ENCODE measurements at places on chromosomes 11 and 22.

DNA sequence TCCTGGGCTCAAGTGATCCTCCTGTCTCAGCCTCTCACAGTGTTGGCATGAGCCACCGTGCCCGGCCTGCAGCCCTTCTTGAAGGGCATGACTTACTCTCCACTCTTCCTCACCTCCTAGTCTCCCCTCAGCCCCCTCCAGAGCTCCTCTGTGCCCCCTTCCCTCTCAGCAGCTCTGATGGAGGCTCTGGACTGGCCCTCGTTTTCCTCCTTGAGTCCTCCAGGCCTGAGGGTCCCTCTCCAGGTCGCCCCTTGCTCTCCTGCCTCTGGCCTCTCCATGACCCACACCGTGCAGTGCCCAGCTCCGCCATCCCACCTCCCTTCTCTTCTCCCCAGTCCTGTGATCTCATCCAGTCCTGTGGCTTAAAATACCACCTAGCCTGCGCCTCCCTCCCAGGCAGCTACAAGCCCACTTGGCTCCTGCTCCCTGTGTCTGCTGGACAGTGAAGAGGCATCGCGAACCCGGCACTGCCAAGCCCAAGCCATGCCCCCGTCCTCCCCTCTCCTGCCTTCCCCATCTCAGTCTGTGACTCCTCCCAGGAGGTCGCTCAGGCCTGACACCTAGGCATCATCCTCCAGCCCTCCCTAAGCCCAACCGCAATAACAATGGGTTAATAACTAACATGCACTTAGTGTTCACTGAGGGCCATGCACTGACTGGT lies 11.9 kb downstream of the KCNJ4 start:
- DNase-seq, result no peak
- H3K4me1 ChIP-seq, result no peaks in the 10 kb centered on the region
- no peaks in the 10 kb centered on the region for H3K36me3 ChIP-seq
- no peak overlapping the region for H3K27ac ChIP-seq
- H3K27me3 ChIP-seq, result no peaks in the 10 kb centered on the region

- H3K4me3 ChIP-seq, result no peak overlapping the region
- H3K36me3 ChIP-seq, result no peaks in the 10 kb centered on the region
- DNase-seq, result no peak
- H3K27me3 ChIP-seq, result no peaks in the 10 kb centered on the region
- H3K27ac ChIP-seq, result no peak overlapping the region
- no peaks in the 10 kb centered on the region for H3K4me1 ChIP-seq
These were observed 136.2 kb upstream of the SEZ6L start for GRCh38 chr22:26033071-26033470.

GRCh38 chr11:8714622-8715225 lies 32.1 kb downstream of the RPL27A start:
- H3K4me3 ChIP-seq, result no peak overlapping the region
- no peak for DNase-seq
- H3K4me1 ChIP-seq, result no peaks in the 10 kb centered on the region
- H3K36me3 ChIP-seq, result no peaks in the 10 kb centered on the region
- H3K27ac ChIP-seq, result no peak overlapping the region
- no peaks in the 10 kb centered on the region for H3K27me3 ChIP-seq

- DNase-seq, result no peak
- H3K27ac ChIP-seq, result no peak overlapping the region
- no peaks in the 10 kb centered on the region for H3K27me3 ChIP-seq
- peaks cover 13% of the 10 kb centered on the region for H3K4me1 ChIP-seq
- no peak overlapping the region for H3K4me3 ChIP-seq
- no peaks in the 10 kb centered on the region for H3K36me3 ChIP-seq
These were observed 457.7 kb downstream of the BRD1 start for GRCh38 chr22:49369726-49370626.

DNA sequence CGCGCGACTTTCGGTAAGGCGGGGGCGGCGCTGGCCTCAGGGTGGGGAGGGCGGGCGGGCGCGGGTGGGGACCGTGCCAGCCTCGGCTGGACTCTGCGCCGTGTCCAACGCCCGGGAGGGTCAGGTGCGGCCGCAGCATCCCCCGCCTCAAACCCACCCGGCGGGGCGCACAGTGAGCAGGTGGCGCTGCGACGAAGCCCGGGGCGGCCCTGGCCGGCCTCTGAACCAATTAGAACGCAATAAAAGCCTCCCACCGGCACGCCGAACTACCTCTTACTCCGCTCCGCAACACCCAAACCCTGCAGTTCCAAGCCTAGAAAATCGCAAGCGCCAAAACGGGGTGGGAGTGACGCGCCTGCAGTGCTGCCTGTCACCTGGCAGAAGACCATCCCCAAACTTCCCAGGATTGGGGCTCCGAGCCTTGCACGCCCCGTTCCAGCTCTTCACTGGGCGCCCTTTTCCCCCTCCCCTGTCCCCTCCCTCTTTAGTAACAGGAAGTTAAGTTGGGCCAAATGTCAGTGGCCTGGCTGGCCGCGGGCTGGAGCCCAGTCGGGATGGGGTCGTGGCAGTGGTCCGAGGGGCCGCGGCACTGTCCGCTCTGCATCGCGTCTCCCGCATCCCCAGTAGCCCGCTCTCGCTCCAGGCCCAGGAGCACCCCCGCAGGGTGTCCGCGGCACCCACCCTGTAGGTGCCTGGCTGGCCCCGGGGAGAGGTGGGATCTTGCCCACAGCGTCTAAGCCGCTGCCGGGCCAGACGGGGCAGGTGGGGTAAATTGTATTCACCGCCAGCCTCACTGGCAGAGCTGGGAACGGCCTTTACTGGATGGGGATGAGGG lies 541 bp downstream of the MICAL2 start:
- peaks cover 39% of the 10 kb centered on the region for H3K4me1 ChIP-seq
- H3K36me3 ChIP-seq, result no peaks in the 10 kb centered on the region
- no peak for DNase-seq
- no peak overlapping the region for H3K27ac ChIP-seq
- H3K27me3 ChIP-seq, result no peaks in the 10 kb centered on the region

- H3K4me1 ChIP-seq, result no peaks in the 10 kb centered on the region
- H3K36me3 ChIP-seq, result peaks cover 54% of the 10 kb centered on the region
- H3K27me3 ChIP-seq, result no peaks in the 10 kb centered on the region
- H3K27ac ChIP-seq, result no peak overlapping the region
These were observed 13.3 kb upstream of the RASL10A start for GRCh38 chr22:29328566-29329500.

DNA sequence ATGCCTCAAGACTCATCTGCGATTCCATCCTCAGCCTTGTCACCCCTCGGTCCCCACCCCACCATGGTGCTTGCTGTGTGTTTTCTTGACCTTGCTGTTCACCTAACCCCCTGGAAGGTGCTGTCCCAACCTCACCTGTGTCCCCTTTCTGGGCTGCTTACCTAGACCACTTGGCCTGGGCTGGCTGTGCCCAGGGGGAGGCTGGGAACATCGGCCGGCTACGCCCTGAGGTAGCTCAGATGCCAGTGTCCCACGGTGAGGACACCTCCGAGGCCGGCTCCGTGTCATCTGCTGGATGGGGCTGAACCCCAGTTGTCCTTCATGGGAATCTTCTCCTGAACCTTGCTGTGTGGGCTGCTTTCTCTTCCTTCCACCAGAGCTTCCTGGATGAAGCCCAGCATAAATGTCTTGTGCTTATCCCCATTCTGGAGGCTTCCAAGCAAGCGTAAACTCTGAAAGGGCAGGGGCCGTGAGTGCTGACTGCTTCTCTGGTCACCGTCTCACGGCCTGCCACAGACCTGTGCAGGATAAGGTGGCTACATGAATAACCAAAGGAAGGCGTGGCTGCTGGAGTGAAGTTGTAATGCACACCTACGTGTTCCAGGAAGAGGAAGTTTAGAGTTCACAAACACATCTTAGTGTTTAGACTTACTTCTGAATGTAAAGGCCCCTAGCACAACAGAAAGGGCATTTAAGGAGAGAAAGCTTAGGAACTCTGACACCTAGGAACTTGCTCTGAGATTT lies 724.3 kb downstream of the TBC1D22A start:
- no peaks in the 10 kb centered on the region for H3K27me3 ChIP-seq
- DNase-seq, result no peak
- H3K4me3 ChIP-seq, result no peak overlapping the region
- H3K36me3 ChIP-seq, result no peaks in the 10 kb centered on the region

DNA sequence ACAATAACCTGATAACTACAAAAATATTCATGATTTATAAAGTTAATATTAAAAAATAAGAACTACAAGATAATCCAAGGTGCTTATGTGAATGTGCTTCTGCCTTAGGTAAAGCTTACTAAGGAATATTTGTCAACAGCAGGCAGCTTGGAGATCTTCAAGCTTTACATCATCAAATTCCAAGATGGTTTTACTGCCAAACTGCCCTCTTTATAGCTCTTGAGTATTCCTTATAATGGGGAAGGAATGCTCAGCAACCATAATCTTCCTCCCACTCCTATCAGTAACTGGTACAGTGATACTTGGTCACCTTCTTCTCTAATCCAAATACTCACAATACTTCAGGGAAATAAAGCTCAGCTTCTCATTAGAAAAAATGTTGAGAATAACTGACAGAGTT lies 30.1 kb downstream of the SBF2 start:
- no peaks in the 10 kb centered on the region for H3K4me1 ChIP-seq
- peaks cover 2% of the 10 kb centered on the region for H3K27me3 ChIP-seq
- H3K36me3 ChIP-seq, result no peaks in the 10 kb centered on the region
- no peak for DNase-seq
- no peak overlapping the region for H3K4me3 ChIP-seq

DNA sequence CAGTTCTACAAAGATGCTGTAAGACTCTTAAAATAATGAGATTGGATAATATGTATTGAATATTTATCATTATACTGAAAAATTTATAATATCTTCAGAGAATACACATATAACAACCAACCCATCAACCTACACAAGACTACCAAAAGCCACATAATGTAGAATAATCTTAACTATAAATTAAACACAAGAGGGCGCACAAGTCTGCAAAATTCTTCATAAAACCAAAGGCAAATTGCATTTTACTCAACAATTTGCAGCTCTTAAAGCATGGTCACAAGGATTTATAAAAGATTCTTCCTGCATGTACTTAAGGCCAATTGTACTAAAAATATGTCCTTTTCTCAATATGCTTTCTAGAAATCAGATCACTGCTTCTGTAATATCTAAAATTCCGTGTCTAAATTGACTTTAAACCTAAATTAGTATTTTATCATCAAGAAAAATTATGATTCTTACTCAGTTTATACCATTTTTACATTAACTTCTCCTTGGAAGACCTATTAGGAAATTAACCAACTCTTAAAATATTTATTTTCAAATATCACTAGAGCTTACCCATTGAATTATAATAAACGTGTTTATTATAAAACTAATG lies 79.0 kb downstream of the TTC28 start:
- H3K27me3 ChIP-seq, result peaks cover 2% of the 10 kb centered on the region
- H3K27ac ChIP-seq, result no peak overlapping the region
- DNase-seq, result no peak
- no peak overlapping the region for H3K4me3 ChIP-seq

DNA sequence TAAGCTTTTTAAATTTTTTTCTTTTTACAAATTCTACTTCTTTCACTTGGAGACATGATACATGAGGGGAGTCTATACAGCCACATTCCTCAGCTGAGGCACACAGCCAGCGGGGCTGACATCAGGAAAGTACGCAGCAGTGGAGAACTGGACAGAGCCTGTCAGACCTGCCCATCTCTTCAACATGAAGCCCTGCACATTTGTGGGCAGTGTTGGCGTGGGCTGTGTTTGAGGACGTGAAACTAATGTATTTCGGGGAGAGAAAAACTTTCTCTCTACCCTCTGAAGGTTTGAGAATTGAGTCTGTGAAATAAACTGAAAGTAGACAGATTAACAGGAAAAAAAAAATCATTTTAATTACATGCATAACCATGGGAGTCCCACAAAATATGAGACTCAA lies 84.8 kb upstream of the HTATIP2 start:
- no peak overlapping the region for H3K27ac ChIP-seq
- H3K4me3 ChIP-seq, result no peak overlapping the region
- no peaks in the 10 kb centered on the region for H3K27me3 ChIP-seq
- no peaks in the 10 kb centered on the region for H3K4me1 ChIP-seq

DNA sequence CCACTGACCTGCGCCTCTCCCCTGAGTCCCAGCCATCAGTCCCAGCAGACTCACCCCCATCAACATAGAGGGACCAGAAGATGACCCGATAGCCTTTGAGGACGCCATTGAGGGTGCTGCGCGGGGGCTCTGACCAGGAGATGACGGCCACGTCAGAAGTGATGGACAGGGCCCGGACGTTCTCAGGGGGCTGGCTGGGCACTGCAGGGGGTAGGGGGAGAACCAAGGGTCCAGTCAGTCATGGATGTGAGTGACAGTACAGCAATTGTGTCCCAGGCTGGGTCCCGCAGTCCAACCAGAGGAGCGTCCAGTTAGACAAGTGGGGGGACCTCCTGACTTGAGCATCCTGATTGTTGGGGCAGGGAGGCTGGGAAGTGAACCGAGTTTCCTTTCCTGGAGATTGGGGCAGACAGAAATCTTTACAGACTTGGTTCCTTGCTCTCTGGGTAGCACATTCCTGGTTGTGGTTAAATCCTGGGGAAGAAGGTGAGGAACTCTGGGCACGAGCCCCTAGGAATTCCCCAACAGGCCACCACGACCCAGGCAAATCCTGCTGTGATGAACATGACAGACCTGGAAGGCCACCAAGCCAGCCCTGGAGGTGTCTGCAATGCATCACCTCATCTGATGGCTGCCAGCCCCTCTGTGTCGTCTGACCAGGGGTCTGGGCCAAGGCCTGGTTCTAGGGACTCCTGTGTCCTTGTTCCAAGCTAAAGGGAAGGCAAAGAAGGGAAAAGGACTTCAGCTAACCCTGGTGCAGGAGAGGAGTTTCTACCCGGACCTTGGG lies 133.9 kb downstream of the CEP164 start:
- H3K4me1 ChIP-seq, result no peaks in the 10 kb centered on the region
- H3K27ac ChIP-seq, result no peak overlapping the region
- H3K36me3 ChIP-seq, result no peaks in the 10 kb centered on the region
- H3K27me3 ChIP-seq, result no peaks in the 10 kb centered on the region

DNA sequence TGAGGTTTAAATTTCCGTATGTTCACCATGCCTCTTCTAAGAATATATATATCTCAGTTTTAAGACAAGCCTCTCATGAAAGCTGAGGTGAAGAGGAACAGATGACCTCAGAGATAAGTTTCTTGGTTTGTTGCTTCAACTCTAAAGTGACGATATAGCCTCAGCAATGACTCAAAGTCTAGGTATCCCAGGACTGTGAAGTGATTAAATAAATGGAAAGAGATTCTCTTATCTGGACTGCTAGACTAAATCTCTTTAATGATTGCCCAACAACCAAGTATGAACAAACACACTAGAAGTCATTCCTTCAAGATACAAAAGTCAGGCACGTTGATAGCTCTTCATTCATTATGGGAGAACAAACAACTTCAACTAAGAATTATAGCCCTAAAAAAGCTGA lies 15.3 kb downstream of the CADM1 start:
- H3K4me3 ChIP-seq, result no peak overlapping the region
- no peak overlapping the region for H3K27ac ChIP-seq
- H3K36me3 ChIP-seq, result no peaks in the 10 kb centered on the region
- H3K4me1 ChIP-seq, result no peaks in the 10 kb centered on the region

All from natural killer cell (primary cell).